MM.1S (cell line): ENCODE measurements at places on chromosomes 16 and 17.

- H3K4me1 ChIP-seq: peaks cover under 1% of the 10 kb centered on the region
- H3K36me3 ChIP-seq: no peaks in the 10 kb centered on the region
- no peak for DNase-seq
- no peaks in the 10 kb centered on the region for H3K27me3 ChIP-seq
- no peak overlapping the region for H3K4me3 ChIP-seq
Observed at GRCh38 chr17:78789149-78789662, 7.1 kb upstream of the CYTH1 start.

- no peak overlapping the region for H3K27ac ChIP-seq
- H3K36me3 ChIP-seq: no peaks in the 10 kb centered on the region
- no peak overlapping the region for H3K4me3 ChIP-seq
Observed at GRCh38 chr17:1043601-1044251, 46.8 kb downstream of the TIMM22 start.

- no peaks in the 10 kb centered on the region for H3K4me1 ChIP-seq
- H3K27me3 ChIP-seq: peaks cover 6% of the 10 kb centered on the region; the same call in 1 of the 2 replicates
- H3K27ac ChIP-seq: no peak overlapping the region
- no peaks in the 10 kb centered on the region for H3K36me3 ChIP-seq
- no peak for DNase-seq
Observed at GRCh38 chr16:31242206-31242605, 17.6 kb upstream of the ITGAM start.

DNA sequence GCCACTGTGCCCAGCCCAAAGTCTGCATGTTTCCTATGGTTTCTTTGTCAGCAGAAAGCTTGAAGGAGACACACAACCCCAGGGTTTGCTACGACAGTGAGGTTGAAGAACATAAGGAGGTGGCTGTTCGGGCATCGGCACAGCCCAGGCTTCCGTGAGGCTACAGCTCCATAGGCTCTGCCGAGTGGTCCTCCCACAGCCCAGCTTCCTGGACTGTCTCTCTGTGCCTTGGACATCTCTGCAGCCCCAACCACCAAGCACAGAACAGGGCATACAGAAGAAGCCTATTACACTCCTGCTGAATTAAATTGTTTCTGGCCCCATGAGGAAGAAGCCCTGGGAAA is 3.2 kb upstream of the HAP1 start:
- peaks cover 49% of the 10 kb centered on the region for H3K27me3 ChIP-seq
- no peak overlapping the region for H3K27ac ChIP-seq
- peaks cover 21% of the 10 kb centered on the region for H3K4me1 ChIP-seq
- DNase-seq: no peak
- H3K36me3 ChIP-seq: no peaks in the 10 kb centered on the region
- no peak overlapping the region; the same call in 1 of the 2 replicates for H3K4me3 ChIP-seq

DNA sequence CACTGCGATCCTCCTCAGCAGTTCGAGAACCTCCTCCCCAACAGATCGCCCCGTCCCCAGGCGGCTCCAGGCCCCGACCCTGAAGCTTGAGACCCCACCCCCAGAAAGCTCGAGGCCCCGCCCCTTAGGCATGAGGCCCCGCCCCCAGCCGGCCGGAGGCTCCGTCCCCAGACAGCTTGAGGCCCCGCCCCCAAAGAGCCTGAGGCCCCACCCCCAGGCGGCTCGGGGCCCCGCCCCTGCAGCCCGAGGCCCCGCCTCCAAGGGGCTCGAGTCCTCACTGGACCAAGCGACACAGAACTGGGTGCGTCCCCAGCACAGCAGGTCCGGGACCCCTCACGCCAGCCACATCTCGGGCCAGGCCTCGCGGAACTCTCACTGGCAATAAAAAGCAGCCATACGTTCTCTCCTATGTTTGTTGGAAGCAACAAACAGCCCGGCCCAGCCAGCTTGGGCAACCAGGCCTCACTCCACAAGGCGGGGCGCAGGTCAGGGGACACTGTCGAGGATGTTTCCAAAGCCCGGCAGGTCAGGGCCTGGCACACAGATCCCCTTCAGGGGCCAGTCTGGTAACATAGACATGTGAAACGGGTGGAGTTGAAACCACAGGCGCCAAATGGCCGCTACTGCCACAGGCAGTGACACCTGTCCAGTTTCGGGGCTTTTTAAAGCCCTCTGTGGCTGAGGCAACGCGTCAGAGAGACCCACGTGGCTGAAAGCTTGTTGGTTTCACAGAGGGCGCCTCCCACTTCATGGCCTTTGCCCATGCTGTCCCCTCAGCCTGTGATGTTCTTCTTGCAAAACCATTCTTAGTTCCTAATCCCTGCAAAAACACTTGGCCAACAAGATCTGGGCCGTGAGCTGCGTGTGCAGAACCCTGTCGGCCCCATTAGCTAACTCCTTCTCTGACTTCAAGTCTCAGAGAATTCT is 224.2 kb downstream of the PARN start:
- H3K4me3 ChIP-seq: peak overlapping the region; percentile 28; the same call in 1 of the 2 replicates
- peaks cover 25% of the 10 kb centered on the region for H3K4me1 ChIP-seq
- H3K27me3 ChIP-seq: no peaks in the 10 kb centered on the region
- peak; percentile 95 for DNase-seq
- no peaks in the 10 kb centered on the region for H3K36me3 ChIP-seq

DNA sequence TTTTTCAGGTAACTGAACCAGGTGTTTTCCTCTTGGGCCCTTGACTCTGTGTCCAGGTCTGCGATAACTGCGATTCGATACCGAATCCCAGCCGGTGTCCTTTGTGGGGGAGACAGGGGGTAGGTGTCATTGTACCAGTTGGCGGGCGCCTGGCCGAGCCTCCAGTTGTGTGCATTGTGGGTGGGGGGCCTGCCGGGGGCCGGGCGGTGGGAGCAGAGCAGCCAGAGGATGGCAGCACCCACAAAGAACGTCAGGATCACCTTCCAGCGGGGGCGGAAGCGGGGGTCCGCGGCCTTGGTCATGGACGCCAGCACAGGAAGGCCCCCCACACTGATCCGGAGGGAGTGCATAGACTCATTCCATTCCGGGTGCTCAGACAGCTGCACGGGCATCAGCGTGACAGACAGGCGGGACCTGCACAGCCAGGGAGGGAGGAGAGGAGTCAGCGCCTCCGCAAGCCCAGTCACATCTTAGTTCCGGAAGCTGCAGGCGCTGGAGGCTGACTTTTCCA is 12.3 kb downstream of the CANT1 start:
- no peak for DNase-seq
- H3K27ac ChIP-seq: no peak overlapping the region
- no peaks in the 10 kb centered on the region for H3K4me1 ChIP-seq

DNA sequence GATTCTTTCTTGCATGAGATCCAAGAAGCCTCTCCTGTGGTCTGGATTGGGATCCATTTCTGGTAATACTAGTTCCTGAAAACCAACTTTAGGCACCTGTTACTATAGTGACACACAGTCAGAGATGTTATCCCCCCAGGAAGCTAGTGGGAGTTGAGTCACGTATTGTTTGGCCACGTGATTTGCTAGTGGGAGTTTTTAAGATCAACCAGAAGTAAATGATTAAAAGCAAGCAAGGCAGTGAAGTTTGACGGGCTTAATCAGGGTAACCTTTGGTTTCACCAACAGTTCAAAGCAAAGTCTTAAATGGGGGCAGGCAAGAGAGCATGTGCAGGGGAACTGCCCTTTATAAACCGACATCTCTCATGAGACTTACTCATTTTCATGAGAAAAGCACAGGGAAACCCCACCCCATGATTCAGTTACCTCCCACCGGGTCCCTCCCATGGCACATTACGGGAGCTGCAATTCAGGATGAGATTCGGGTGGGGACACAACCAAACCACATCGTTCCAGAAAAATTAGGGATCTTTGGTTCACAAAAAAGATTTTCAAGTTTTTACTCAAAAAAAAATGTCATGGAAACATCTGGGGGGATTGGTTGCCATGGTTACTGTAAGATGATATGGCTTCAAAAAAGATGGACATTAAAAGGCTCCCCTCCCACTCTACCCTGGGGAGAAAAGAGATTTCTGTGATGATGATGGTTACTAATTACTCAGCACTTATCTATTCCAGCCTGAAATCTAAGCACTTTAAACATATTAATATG is 483.1 kb upstream of the ERCC4 start:
- no peak for DNase-seq
- H3K27me3 ChIP-seq: no peaks in the 10 kb centered on the region
- no peak overlapping the region for H3K4me3 ChIP-seq
- H3K36me3 ChIP-seq: no peaks in the 10 kb centered on the region

- H3K27me3 ChIP-seq: no peaks in the 10 kb centered on the region
- peaks cover 6% of the 10 kb centered on the region for H3K4me1 ChIP-seq
- peak overlapping the region; percentile 28; the same call in 1 of the 2 replicates for H3K27ac ChIP-seq
- no peaks in the 10 kb centered on the region for H3K36me3 ChIP-seq
- no peak for DNase-seq
Observed at GRCh38 chr16:30053376-30054015, 12.1 kb upstream of the ALDOA start.

DNA sequence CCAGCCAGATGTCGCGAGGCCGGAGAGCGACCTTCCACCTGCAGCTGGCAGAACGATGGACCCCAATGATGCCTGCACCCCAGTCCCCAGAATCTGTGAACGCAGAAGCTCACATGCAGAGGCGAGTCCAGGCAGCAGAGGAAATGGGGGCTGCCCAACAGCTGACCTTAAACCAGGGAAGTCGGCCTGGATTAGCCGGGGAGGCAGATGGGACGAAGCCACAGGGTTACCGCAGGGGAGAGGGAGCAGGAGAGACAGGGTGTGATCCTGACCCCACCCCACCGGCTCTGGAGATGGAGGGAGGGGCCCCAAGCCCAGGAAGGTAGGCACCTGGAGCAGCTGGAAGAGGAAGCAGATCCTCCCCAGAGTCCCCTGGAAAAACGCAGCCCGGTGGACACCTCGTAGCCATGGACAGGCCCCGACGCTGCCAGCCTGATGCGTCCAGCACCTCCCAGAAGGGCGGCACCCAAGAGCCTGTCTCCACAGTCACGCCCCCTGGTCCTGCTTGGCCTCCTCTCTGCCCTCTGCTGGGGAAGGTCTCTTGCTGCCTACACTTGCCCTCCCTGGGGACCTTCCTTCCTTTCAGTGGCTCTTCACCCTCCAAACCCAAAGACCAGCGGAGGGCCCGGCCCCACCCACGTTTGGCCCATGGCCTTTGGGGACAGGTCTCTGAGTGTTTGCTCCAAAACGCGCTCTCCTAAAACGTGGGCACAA is 37.3 kb downstream of the PIEZO1 start:
- peak; percentile 27 for DNase-seq
- H3K27me3 ChIP-seq: no peaks in the 10 kb centered on the region
- H3K4me1 ChIP-seq: no peaks in the 10 kb centered on the region

DNA sequence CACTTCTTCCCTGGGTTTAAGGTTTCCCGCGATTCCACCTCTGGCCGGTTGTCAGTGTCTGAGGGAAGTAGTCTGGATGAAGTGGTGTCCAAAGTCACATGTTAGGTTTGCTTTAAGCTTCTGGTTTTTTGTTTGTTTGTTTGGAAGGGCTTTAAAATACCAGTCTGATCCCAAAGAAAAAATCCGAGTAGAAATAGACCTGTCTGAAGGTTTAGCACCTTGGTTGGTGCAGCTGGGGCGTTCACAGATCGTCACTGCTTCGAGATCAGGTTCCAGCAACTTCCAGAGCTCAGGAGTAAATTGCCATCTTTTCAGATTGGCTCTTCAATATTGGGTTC is 567 bp downstream of the TMEM97 start:
- H3K27me3 ChIP-seq: no peaks in the 10 kb centered on the region
- no peaks in the 10 kb centered on the region; the same call in 1 of the 2 replicates for H3K36me3 ChIP-seq
- DNase-seq: no peak
- H3K4me3 ChIP-seq: peak overlapping the region; percentile 91
- H3K4me1 ChIP-seq: peaks cover 4% of the 10 kb centered on the region; the same call in 1 of the 2 replicates

DNA sequence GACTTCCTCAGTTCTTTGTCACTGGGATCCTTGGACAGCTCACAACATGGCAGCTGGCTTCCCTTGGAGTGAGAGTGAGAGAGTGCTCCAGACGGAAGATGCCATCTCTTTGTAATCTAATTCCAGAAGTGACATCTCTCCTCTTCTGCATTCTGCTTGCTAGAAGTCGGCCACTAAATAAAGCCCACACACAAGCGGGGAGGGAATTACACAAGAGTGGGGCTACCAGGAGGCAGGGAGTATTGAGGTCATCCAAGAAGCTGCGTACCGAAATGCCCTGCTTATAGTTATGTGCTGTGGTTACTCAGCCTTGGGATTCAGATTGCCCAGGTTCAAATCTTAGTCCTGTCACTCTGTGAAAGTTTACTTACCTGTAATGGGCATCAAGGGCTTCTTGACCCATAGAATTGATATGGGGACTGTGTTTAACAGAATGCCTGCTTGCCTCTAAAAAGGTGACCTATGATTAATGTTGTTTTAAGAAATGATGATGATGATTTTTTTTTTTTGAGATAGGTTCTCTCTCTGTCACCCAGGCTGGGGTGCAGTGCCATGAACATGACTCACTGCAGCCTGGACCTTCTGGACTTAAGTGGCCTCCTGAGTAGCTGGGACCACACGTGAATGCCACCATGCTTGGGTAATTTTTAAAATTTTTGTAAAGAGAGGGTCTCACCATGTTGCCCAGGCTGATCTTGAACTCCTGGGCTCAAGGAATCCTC is 120.9 kb upstream of the HS3ST2 start:
- no peak overlapping the region for H3K4me3 ChIP-seq
- no peak for DNase-seq

DNA sequence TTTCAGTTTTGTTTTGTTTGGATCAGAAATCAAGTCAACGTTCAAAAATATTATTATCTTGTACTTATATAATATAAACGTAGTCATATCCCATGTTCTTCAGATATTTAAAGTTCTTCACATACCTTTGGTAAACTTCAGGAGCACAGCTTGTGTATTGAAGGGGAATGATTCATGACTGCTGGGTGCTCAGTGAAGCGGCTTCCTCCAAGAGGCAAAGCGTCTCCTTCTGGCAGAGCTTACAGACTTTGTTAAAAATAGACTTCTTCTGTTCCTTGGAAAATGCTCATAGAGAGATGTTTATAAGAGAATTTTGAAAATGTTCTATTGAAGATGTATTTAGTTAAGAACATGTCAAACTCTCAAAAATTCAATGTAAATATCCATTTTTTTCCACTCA is 155.6 kb upstream of the CNTNAP4 start:
- DNase-seq: no peak
- no peaks in the 10 kb centered on the region for H3K36me3 ChIP-seq
- no peaks in the 10 kb centered on the region for H3K4me1 ChIP-seq
- no peak overlapping the region for H3K4me3 ChIP-seq
- no peak overlapping the region for H3K27ac ChIP-seq

GRCh38 chr17:40490289-40490853 is 11.1 kb downstream of the TNS4 start:
- peaks cover 43% of the 10 kb centered on the region for H3K27me3 ChIP-seq
- no peaks in the 10 kb centered on the region for H3K36me3 ChIP-seq
- no peak overlapping the region for H3K27ac ChIP-seq
- no peaks in the 10 kb centered on the region for H3K4me1 ChIP-seq
- DNase-seq: no peak
- no peak overlapping the region for H3K4me3 ChIP-seq

- H3K4me3 ChIP-seq: no peak overlapping the region
- H3K27ac ChIP-seq: no peak overlapping the region
- no peaks in the 10 kb centered on the region for H3K27me3 ChIP-seq
- DNase-seq: no peak
- no peaks in the 10 kb centered on the region; the same call in 1 of the 2 replicates for H3K36me3 ChIP-seq
Observed at GRCh38 chr16:4261557-4262172, 11.2 kb downstream of the TFAP4 start.

DNA sequence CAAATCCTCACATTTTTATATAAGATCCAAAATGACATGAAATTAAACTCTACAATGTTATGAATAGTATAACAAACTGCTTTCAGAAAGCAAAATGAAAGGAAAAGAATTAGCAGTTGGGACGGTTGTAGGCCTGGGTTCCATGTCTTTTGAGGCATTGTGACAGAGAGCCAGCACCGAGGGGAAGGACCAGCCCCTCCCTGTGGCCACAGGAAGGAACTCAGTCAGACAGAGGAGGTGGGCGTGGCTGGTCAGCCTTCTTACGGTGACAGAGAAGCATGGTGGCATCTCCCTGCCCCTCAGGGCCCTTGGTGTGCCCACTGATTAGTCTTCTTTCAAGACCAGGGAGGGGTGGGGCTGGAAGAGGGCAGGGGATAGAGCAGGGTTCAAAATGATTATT is 5.7 kb downstream of the ZNF319 start:
- H3K36me3 ChIP-seq: no peaks in the 10 kb centered on the region
- H3K27ac ChIP-seq: no peak overlapping the region
- no peak overlapping the region for H3K4me3 ChIP-seq
